ENCODE measurements at places on chromosomes 5 and 9.

DNA sequence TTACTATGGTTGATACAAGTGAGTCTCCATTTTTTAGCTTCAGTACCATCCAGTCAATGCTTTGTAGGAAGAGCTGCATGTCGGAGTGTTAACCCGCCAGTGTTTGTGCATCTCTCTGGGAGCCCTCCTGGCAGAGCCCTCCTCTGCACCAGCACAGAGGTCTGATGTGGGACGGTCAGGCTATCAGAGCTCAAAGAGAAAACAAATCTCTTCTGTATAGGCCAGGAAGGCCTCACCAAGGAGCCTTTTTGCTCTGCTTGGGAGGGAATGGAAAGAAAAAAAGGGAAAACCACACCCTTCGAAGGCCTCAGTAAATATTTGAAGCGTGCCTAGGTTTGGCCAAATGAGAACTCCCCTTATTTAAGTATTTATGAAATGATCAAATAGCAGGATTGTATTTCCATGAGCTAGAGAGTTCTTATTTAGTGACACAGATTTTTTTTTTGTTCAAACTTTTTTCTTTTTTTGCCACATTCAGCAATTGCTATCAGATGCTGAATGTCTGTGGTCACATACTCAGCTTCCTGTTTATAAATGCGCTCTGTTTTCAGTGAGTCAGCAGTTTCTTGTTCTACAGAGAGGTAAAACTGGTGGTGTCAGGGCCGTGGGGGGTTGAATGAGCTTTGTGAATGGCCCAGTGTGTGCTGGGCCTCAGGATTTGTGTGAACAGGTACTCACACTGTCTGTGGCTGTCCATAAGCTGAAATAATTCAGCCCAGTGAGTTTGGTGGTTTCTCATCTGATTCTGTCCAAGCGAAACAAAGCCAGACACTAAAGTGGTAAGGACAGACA is 226.6 kb downstream of the SNX18 start:
- DNase-seq, result no peak

DNA sequence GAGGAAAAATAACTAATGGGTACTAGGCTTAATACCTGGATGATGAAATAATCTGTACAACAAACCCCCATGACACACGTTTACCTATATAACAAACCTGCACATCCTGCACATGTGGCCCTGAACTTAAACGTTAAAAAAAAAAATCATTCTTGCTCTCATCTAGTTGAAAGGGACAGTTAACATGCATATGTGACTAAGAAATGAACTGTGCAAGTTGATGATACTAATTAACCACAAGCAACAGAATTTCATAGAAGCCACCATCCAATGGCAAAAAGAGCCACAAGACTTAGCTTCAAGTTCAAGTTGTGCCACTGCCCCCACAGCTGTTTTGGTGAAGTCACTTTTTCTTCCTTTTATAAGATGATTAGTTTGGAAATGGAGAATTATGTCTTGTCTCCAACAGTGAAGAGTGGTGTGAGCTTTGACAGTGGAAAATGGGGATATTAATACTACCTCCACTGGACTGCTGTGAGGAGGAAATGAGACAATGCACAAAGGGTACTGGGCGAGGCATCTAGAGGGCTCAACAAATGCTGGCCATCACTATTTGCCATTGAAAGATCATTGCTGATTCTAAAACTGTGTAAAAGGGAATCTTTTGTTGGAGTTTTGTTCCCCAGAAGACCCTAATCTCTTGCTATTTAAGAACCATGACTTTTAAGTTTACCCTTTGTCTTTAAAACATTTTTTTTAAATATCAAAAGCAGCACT is 202.1 kb downstream of the EBF1 start:
- no peak for DNase-seq

GRCh38 chr5:135377751-135378680 is 21.0 kb downstream of the MACROH2A1 start:
- DNase-seq, result no peak

DNA sequence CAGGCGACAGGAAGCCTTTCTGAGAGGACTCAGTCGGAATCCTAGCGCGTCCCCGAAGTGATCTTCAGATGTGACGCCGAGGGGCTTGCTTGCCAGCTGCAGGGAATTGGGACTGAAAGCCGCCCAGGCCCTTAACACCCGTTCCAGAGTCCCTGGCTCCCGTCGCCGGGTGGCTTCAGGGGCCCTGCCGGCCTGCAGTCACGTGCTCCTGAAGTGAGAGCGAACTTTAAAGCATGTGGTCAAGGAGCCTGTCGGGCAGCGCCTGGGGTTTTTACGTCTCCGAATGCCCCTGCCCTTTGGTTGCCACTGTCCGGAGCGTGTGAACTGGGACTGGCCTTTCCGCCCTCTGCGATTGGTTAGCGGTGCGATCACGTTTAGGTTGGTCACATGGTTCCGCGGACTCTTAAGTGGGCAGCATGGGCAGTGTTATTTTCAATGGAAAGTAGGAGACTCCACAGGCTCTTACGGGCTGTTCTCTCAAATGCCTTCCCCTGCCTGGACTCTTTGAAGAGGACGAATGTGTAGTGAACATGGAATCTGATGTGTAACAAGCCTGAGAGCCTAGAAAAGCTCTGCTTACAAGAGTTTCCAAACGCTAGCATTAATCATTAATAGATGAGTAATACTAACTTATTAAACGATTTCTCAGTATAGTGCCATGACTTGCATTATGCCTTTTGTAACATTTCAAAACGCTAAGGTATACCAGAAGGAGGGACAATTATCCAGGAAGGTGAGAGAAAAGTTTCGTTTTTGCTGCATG is 1.9 kb downstream of the VLDLR start:
- no peak for DNase-seq

GRCh38 chr9:14616188-14616982 is 76.8 kb downstream of the ZDHHC21 start:
- no peak for DNase-seq

GRCh38 chr5:10331341-10331796 is 22.1 kb upstream of the MARCHF6 start:
- DNase-seq, result no peak

DNA sequence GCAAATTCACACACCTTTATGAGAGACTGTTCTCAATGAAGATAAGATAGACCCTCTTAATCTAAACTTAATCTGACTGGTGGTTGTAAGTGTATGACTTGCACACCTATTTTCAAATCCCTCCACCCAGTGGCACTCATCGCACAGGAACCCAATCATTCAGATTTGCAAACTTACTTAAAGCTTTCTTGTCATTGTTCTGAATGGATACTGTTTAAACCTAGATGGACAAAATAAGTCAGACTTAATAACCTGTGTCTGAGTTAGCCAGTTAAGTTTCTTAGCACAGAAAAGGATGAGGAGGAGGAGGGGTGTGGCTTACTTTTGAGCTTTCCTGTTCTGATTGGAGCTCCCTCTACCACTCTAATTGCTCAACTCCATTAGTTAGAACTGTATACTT is 252.4 kb upstream of the CCNH start:
- no peak for DNase-seq

DNA sequence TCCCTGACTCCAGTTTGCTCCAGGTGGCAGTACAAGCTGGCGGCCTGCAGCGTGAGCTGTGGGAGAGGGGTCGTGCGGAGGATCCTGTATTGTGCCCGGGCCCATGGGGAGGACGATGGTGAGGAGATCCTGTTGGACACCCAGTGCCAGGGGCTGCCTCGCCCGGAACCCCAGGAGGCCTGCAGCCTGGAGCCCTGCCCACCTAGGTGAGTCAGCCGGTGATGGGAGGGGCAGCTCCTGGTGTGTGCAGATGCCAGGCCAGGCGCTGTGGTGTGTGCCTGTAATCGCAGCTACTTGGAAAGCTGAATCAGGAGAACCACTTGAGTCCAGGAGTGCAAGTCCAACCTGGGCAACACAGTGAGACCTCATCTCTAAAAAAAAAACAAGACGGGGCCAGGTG is 10.0 kb upstream of the CACFD1 start:
- no peak for DNase-seq
